Stimulated activated CD4-positive, alpha-beta T cell treated with anti-CD3 and anti-CD28 coated beads, Interleukin-1b, Interleukin-23, amount 100 ng/mL, for 1 hour (primary cell): ENCODE measurements at places on chromosomes 1 and 21.

DNA sequence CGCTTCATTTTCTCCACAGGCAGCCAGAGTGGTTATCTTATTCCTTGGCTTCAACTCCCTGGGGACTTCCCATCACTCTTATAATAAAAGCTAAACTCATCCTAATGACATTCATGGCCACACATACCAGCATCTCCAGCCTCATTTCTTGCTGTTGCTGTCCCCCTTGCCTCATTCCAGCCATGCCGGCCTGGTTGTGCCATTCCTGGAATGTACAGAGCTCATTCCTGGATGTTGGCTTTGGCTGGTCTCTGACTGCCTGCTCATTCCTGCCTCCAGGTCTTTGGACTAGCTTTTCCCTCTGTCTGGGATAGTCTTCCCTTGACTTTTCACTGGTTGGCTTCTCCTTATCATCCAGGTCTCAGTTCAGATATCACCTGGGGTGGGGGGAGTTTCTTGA, 2.4 kb upstream of the PEF1 start:
- DNase-seq: no peak

- DNase-seq: no peak
These were observed 286.8 kb upstream of the PLD5 start for GRCh38 chr1:242811092-242811840.

GRCh38 chr1:202250982-202251381, 57.4 kb downstream of the LGR6 start:
- DNase-seq: no peak

DNA sequence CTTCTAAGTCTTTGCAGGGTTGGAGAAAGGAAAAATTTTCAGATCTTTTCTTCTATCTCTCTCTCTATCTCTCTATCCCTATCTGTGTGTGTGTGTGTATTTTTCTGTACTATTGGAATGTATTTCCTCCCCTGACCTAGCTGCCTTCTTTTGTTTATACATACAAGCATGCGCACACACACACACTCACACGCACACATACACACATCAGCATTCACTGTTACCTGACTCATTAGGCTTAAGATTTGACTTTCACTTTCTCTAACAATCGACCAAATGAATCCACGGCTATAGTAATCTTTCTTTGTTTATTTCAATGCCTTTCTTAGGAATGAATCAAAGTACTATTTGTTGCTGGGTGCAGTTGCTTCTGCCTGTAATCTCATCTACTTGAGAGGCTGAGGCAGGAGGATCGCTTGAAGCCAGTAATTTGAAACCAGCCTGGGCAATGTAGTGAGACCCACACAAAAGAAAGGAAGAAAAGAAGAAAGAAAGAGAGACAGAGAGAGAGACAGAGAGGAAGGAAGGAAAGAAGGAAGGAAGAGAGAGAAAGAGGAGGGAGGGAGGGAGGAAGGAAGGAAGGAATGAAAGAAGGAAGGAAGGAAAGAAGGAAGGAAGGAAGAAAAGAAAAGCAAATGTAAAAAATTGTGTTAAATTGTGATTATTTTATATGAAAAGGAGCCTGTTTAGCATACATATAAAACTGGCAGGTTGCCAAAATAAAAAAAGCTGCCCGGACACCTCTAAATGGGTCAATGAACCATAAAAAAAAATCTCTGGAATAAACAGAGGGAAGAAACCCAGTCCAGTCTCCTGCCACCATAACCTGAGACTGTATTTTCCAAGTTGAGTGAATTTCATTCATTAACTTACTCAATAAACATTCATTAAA, 206.8 kb downstream of the ZNF326 start:
- no peak for DNase-seq

GRCh38 chr1:229928767-229929166, 138.3 kb upstream of the GALNT2 start:
- no peak for DNase-seq

DNA sequence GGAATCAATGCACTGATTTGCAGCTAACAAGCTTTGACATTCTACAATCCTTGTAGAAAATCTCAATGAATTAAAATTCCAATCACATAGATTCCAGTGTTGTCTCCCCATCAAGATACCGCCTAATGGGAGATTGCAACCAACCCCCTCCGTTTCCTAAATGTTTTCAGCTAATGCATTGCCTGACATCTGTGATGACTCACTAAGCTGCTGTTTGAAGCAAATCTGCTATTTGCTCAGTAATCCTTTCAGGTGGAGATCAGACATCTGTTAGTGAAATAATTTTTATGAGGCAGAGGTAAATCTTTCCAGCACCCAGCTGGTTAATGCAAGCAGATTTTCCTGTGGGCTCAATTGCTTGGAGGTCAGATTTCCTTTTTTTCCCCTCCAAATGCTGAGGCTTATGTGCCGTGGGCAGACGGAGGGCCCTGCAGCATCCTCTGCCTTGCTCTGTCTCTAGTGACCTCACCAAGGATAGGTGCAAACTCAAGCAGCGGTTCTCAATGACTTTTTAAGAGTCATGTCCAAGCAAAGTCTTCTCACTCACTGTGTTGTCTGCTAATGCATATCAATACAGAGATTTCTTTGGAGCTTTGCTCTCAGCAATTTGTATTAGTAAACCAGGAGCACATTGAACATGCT, 91.1 kb upstream of the RAB3GAP2 start:
- no peak for DNase-seq

DNA sequence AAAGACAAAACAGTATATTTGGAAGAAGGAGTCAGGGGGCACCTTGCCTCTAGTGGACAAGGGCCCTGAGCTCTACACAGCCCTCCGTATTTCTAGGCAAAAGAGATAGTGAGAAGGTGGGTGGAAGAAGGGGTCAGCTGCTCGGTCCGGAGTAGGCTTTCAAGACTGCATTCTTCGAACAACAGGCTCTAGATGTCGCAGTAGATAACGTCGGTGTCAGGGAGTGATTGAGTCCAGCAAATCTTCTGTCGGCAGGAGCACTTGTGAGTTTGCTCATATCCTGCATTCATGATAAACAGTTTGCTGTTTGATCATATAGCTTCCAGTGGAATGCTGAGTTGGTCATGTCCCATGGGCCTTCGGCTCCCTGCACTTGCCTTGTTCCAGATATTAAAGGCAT, 36.8 kb downstream of the DIPK1A start:
- no peak for DNase-seq

DNA sequence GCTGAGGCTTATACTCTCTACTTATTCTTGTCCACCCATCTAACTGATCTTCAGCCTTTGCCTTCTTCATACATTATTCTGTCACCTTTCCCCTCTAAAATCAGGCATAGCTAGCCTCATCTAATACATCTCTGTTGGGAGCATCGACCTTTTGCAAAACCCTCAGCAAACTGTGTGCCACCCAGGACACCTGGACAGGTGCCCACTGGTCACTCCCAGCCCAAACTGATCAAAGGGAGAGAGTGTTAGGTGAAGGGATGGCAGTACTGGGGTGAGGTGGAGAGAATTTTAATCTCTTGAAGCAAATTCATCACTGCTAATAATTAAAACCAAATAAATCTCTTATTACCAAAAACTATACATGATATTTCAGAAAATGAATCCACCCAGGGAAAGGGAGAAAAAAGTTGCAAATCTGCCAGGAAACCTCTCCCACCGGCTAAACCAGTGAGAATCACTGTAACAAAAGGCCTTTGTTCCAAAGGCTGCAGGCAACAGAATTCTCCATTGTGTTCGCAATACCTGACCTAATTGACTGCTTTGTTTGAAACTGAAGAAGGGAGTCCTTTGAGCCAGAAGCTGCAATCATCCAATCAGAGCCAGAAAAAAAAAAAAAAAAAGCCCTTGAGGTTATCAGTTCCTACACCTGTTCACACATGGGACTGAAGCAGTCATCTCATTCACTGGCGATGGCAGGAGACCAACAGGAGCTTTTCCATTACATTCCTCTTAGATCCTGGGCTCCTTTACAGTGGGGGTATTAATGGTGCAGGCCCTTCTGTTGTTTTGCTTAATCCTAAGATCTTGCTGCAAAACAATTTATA, 172.6 kb downstream of the APP start:
- no peak for DNase-seq

DNA sequence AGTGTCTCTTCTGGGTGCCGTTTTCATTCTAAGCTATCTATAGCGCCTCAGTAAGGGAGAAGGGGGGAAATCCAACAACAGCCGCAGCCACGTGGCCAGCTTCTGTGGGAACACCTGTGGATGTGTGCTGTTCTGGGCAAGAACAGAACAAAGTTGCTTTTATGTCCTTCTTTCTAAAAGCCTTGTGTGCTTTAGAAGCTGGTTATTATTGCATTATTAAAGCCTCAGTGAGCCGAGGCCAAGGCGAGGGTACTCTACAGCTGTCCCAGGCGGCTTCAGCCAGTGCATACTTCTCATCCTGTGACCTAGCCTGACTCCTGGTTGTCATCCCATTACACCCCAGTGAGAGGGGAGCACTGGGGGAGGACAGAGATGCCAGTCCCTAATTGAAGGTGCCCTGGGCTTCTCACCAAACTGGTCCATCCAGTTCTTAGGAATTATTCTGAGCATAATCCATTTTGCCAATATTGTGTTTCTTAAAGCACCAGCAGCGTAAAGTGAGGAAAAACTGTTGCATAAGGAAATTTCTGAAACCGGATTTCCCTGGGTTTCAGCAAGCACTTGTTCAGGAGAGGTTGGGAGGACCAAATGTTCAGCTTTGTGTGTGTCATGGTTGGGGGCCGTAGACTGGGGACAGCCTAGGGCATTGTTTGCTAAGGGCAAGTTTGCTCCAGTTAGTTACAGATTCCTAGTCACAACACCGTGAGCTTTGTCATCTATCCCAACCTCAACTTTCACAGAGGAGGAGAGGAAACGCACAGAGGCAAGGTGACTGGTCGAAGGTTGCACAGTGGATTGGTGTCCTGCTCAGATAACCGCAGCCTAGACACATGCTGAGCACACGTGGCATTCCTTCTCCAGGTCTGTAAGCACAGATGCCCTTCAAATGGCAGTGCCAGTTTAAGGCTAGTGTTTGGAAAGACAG, 61.0 kb upstream of the ATP1A1 start:
- DNase-seq: no peak

DNA sequence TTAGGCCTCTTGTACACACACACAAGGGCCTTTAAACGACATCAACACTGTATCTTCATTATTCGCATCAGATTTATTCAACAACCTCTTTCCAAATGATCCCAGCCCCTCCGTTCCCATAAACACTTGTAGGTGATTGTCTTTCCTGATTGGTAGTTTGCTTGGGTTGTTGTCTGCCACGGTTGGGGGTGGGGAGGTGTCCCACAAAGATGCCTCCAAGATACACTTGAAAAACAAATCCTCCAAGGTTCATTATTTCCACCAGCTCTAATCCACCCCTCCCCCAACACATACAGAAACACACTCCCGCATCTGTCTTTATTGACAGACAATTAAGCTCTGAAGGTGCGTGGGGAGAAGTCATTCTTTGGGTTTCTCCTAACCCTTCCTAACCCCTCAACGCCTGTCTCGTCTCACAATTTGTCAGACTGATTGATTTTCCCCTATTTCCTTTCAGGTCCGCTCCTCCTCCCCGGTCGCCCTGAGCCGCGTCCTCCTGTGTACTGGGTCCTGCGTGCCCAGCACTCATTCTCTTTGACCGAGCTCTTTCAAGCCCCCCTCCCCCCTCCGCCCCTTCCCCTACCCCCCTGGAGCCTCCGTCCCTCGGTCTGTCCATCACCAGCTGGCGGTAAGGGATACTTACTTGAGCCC, 1.4 kb downstream of the WDR26 start:
- no peak for DNase-seq

GRCh38 chr1:54249819-54250435, 50.0 kb downstream of the MRPL37 start:
- DNase-seq: no peak

GRCh38 chr1:210244746-210245367, 12.3 kb downstream of the SERTAD4 start:
- DNase-seq: no peak
